ENCODE measurements at places on chromosomes 16 and 17.

GRCh38 chr17:12310811-12311210 is 290.1 kb downstream of the MAP2K4 start:
- DNase-seq, result no peak

GRCh38 chr17:61002316-61002736 is 324.7 kb downstream of the BCAS3 start:
- DNase-seq, result no peak

- no peak for DNase-seq
Measured at GRCh38 chr16:1884155-1884760, 12.3 kb upstream of the MEIOB start.

DNA sequence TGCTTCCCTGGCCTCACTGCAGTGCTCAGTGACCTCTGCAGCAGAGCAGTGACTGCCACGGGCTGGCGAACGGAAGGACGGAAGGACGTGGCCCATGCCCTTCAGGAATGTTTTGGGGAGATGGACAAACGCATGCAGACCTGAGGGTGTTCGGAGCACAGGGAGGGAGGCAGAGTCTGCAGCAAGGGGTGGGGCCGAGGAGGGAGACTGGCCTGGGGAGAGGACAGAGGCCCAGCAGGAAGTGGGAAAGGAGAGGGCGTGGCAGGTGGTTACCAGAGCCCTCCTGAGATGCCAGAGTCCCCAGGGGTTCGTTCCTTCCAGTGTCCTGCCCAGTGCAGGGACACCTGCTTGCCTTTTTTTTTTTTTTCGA is 21.9 kb downstream of the ADORA2B start:
- DNase-seq, result no peak

DNA sequence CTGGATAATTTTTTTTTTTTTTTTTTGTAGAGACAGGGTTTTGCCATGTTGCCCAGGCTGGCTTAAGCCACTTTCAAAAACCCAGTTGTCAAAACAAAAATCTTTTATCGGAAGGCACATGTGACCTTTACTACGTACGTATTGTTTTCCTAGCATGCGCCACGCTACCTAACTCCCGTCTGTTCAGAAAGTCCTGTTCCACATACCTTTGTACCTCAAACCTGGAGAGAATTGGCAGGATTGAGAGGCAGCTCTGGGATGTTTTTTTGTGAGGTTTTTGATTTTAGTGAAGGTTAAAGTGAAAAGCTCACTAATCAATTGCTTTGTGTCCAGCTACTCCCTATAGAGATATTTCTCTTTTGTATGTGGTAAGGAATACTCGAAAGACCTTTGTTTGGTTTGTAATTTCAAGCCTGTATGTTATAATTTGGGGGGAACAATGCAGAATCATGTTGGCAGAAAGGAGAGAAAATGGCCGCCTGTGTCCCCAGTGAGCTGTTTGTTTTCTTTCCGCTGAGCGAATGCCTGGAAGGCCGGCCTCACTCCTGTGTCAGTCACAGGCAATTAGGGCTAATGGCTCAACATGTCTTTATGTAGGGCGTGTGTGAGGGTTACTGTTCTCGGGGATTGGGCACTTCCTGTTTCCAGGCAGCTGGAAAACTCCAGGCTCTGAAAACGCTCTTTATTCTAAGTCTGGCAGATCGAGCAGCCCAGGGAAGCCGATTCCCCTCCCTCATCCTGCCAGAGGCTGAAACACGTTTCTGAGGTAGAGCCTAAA is 60.8 kb upstream of the CLEC18A start:
- DNase-seq, result no peak

GRCh38 chr16:20566864-20567263 is 9.3 kb downstream of the ACSM2B start:
- no peak for DNase-seq

GRCh38 chr17:74870512-74870911 is 2.3 kb downstream of the FDXR start:
- no peak for DNase-seq

DNA sequence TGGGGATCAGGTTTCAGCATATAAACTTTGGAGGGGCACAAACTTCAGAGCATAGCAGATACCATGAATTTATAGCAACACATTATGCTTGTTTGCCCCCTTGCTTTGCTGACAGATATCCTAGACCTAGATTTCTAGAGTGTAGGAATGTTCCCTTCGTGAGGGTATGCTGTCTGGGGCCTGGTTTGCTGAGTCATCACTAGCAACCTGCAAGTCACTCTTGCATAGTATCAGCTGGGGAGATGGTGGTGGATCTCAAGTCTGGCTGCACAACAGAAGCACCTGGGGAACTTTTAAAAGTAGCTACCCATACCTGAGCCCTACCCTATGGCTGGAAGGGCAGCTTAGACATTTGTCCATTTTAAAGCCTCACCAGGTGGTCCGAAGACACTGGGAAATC is 22.3 kb upstream of the HSBP1 start:
- no peak for DNase-seq

DNA sequence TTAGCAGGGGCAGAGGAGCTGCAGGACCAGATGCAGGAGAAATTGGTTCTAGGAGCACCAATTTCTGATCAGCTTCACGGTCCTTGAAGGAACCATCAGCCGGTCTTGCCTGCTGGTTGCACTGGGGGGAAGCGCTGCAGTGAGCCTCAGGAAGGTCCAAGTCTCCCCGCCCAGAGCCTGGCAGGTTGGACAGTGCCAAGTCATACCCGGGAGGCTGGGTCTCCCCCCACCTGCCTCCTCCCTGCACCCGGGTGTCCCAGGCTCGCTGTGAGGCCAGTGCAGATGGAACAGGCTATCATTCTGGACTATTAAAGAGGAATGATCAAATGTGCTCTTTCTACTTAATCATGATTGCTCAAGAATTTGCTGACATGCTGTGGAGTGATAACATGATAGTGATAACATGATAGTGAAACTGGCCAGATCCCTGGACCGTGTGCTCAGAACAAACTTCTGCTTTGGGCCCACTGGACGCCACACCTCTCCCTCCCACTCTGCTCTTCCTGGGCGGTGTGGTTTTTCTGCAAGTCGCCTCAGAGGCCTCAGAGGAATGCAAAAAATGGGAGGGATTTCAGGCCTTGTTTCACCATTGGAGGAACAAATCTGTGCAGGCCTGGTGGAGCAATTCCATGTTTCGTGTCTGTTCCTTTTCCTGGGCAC is 236.0 kb downstream of the IRF8 start:
- no peak for DNase-seq

DNA sequence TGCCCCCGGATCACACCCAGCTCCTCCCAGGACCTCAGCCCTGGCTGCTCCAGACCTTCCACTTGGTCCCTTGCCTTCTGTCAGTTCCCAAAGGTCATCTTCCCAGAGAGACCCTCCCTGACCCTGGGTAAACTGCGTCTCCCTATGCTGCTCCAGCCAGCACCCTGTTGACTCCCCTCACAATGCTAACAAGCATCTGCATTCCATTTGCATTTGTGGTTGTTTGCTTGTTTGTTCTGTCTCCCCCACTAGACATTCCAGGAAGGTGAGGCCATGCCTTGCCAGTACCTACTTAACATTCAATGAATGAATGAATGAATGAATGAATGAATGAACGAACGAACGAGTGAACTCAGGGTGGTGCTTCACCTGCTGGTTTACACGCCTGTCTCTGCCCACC is 171.2 kb downstream of the WSCD1 start:
- DNase-seq, result no peak

- no peak for DNase-seq
Measured at GRCh38 chr16:65819136-65819898, 547.2 kb upstream of the CDH5 start.

DNA sequence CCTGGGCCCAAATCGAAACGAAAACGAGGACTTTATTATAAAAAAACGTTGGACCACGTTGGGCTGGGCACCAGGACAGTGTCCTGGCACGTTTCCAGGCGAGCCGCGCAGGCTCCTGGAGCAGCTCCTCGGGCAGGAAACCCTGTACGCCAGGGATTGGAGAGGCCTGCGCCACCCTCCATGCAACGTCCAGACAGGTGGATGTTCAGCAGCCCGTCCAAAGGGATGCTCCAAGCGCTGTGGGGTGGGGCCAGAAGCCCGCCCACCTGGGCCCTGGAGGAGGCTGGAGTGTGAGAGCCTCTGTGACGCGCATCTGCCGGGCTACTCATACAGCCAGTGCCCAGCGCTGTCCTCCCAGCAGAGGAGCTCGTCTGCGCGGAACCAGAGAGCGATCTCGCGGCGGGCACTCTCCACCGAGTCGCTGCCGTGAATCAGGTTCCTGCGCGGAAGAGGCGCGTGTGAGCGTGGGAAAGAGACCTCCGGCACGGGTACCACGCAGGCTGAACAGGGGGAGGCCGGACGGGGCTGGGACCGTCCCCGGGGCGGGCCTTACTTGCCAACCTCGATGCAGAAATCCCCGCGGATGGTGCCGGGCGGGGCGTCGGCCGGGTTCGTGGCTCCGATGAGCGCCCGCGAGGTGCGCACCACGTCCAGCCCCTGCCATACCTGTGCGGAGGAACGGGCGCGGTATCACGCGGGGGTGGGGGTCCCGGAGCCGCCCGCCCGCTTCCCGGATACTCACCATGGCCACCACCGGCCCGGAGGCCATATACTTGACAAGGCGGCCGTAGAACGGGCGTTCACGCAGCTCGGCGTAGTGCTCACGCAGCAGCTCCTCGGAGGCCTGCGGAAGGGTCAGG is 785 bp downstream of the NME3 start:
- DNase-seq, result no peak

DNA sequence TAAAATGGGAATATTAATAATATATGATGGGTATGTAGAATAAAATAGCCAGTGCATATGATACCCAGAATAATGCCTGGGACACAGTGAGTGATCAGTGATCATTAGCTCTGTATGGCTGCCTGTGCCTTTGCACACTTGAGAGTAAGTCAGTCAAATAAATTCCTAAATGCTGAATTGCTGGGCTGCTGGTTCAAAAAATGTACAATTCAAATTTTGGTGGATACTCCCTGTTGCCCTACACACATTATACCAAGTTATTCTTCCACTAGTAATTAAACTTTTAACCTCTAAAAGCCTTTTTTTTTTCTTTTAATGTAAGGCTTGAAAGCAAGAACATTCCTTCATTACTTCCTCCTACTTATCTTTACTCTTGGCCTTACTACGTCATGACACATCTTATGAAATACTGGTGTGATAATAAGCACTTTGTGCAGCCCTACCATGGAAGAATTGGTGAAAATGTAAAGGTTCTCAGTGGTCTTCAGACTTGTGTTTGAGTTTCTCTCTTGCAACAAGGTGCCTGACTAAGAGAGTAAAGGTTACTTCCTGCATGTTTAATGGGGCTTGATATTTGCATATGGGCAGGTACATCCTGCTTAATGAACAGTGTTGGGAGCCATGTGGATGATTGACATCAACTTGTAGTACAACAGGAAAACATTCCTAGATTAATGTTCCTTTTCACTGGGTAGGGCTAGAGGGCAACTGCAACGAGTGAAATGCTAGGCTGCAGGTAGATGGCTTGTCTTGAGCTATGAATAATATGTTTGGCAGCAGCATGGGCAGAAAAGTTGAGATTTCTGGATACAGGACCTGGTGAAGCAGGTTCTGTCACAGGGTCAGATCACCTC is 84.3 kb downstream of the PRKCA start:
- no peak for DNase-seq

DNA sequence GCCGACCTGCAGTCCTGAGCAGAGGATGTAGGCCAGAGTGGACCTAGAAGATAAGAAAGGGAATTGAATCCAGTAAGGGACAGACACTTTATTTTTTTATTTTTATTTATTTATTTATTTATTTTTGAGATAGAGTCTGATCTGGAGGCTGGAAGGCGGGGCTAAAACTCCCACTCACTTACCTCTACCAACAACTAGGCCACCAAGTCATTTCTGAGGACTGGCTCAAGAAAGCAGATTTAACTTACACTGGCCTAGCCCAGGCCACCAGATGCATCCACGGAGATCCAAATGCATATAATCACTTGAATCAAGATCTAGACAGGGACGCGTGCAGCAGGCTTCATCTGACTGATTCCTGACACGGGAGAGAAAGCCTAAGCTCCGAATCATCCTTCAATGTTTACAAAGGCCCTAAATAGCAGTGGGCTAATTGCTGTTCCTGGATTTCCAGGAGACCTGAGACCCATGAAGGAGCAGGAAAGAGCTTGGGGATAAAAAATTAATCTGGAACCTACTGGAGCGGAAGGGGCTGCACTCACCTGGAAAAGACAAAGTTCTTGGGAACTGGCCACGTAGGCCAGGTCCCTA is 1.1 kb upstream of the ALOX12 start:
- DNase-seq, result no peak

GRCh38 chr17:9475101-9475658 is 100.4 kb downstream of the STX8 start:
- DNase-seq, result no peak

DNA sequence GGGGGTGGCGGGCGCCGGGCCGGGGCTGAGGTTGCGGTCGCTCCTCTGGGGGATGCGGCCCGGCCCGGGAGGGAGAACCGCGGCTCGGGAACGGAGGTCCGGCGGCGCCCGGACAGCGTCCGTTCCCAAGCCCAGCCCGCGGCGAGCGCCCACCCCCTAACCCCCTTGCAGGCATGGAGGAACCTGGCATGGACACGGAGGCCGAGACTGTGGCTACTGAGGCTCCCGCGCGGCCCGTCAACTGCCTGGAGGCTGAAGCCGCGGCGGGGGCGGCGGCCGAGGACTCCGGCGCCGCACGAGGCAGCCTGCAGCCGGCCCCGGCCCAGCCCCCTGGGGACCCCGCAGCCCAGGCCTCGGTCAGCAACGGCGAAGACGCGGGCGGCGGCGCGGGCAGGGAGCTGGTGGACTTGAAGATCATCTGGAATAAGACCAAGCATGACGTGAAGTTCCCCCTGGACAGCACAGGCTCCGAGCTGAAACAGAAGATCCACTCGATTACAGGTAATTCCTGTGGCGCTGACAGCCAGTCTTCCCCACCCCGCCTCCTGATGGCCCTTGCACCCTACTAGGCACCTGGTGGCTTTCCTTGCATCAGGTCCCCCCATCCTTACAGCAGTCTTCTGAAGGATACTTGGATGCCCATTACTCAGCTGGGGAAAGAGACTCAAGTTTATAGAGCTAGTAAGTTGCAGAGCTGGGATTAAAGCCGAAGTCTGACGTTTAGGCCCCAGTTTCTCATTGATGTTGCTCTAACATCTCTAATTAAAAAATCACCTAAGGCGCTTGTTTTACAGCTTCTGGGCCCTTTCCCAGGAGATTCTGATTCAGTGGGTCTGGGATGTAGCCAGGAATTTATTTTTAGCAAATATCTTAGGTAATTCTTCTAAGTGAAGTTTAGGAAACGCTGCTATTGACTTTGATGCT is 514 bp downstream of the UBFD1 start:
- peak; percentile 1 for DNase-seq

GRCh38 chr17:68127914-68128313 is 92.4 kb downstream of the KPNA2 start:
- DNase-seq, result no peak

DNA sequence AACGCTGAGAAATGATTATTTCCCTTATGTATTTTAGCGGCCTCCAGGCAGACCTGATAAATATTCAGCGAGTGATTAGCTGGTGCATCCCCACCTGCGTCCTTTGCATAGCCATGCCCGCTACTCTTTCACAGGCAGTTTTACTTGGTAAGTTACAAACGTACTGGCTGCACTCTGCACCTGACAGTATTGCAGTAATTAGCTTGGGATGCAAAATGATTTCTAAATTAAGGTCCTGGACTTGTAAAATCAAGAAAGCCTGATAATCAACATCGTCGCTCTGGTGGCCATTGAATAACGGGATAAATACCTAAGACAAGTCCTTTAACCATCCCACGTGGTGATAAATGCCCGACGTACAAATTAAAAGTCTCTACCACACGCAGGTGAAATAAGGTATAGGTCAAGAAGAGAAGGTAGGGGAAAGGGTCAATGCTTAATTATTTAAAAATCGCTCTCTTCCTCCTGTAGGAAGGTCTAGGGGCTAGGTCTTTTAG is 998 bp upstream of the PRKCA start:
- no peak for DNase-seq

All from stimulated activated CD8-positive, alpha-beta memory T cell treated with anti-CD3 and anti-CD28 coated beads, Interleukin-4, amount 100 ng/mL, for 1 hour (primary cell).